ENCODE measurements at places on chromosomes 1 and 21.

- no peak for DNase-seq
These were observed 270.2 kb downstream of the FOXD2 start for GRCh38 chr1:47708019-47708535.

DNA sequence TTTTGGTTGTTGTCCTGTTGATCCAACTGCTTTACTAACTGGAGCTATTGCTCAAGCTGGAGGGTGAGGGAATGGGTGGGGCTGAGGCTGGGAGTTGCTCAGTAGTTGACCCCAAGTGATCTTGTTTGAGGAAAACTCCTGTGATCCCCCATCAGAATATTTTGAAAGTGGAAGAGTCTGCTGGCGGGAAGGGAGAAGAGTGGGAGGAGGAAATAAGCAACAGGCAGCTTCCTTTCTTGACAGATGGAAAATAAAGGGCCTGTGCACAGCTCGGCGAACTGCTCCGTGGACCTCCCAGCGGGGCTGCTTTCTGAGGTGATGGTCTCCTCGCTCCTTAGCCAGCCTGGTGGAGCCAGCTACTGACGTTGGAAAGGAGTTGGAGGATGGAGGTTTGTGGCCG lies 199.1 kb upstream of the LMO4 start:
- DNase-seq, result no peak

DNA sequence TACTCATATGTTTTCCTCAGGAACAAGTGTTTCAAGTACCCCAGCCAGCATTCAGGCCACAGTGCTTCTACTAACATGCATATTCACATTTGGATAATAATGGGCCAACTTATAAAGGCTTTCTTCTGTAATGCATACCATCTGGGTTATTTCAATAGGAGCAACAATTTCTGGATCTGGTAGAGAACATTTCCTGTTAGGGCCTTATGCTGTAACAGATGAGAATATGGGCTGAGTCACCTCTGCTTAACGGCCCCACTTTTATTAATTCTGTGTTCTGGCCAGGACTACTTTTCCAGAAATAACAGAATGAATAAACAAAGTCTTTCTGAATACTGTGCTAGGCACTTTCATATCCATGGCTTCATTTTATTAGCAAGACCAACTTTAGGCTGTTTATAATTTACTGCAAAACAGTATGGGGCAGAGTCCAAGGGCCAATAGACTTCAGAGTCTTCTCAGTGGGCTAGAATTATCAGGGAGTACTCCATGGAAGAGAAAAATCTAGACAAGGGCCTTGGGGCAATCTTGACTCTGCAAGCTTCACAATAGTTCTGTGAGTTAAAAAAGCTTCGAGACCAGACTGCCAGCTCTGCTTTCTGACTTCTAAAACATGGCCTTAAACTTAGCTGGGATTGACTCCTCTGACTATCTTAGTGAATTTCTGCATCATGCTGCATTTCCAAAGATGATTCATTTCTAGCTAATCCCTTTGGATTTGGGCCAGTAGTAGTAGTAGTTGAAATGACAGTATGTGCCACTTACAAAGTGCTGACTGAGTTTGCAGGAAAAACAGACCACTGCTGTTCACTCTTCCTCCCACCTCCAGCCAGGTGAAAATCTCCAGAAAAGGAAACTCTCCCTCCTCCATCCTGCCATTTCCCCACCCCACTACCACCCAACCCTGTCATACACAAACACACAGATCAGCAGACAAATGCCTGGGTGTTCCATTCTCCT lies 8.2 kb upstream of the SSX2IP start:
- no peak for DNase-seq

GRCh38 chr1:111203681-111204200 lies 3.3 kb upstream of the DENND2D start:
- peak; percentile 72 for DNase-seq

DNA sequence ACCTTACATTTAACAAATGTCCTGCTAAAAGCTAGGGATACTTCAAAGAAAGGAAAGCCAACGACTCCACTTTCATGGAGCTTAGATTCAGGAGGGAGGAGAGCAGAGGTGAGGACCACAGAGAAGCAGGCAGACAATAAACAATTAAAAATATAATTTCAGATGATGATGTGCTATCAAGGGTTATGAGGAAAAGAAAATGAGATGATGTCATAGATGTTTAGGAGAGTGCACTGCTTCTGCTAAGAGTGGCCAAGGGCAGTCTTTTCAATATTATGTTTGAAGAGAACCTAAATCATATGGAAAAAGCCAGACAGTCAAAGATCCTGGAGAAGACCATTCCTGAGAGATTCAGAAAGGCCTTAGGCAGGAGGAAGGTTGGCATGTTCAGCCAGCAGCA lies 66.6 kb upstream of the HOOK1 start:
- no peak for DNase-seq

- DNase-seq, result no peak
These were observed 1109.3 kb upstream of the B3GALT2 start for GRCh38 chr1:194295685-194296084.

GRCh38 chr1:218205721-218206120 lies 79.4 kb upstream of the RRP15 start:
- DNase-seq, result no peak
